ENCODE measurements at places on chromosomes 5 and 9. TPM values are rescaled to one million over a fixed set of nuclear protein-coding genes. Genes with fewer than 3 reads are reported as not detected.

The PPP3R2 gene
- not detected for total RNA-seq

The OR1J2 gene
- not detected for total RNA-seq

The FOXD4L6 gene
- total RNA-seq, result not detected

The TRIM7 gene
- 2.0 TPM for total RNA-seq

The MLANA gene
- total RNA-seq, result not detected

The PKD2L2 gene
- total RNA-seq, result not detected
